ENCODE measurements at places on chromosomes 16 and 17.

DNA sequence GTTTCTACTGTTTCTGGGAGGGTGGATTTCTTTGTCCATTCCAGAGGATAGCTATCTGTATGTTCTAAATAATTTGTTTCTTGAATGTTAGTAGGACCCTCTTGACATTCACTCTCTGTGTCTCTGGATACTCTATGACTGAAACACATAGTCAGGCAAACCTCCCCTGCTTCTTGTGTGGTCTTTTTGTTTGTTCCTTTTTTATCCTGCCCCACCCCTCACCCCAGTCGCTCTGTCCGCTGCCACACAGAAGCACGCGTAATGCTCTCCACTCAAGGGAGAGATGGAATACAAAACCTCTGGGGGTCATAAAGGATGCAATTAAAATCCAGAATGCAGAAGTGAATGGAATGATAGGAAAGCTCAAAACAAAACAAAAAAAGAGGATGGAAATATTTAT, 253.1 kb downstream of the RBFOX1 start:
- DNase-seq: no peak

GRCh38 chr16:19168371-19169081, 486 bp downstream of the SYT17 start:
- DNase-seq: no peak

DNA sequence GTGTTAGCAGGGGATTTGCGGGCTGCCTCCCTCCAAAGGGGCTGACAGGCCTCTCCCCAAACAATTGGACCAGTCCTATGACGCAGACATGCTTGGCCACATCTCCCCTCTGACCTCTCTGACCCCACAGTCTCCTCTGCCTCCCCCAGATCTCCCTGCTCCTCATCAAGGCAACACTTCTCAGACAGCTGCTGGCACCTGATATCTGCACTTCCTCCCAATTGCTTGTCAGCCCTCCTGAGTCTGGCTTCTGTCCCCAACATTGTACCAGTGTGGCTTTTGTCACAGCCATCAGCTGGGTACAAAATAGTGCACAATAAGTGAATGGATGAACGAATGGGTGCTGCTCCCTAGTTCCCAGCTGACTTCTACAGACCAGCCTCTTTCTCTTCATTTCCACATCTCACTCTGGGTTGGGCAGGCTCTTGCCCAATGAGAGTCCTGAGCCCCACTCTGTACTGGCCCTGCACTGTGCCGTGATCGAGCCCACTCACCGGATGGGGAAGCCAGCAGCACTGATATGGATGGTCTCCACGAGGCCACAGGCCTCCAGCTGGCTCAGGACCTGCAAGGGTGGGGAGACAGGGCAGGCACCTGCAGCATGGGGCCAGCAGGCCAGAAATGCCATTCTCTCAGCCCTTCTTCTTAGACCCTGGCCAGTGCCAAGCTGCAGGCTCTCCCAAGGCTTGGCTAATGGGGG, 17.1 kb downstream of the ZNHIT3 start:
- DNase-seq: no peak

DNA sequence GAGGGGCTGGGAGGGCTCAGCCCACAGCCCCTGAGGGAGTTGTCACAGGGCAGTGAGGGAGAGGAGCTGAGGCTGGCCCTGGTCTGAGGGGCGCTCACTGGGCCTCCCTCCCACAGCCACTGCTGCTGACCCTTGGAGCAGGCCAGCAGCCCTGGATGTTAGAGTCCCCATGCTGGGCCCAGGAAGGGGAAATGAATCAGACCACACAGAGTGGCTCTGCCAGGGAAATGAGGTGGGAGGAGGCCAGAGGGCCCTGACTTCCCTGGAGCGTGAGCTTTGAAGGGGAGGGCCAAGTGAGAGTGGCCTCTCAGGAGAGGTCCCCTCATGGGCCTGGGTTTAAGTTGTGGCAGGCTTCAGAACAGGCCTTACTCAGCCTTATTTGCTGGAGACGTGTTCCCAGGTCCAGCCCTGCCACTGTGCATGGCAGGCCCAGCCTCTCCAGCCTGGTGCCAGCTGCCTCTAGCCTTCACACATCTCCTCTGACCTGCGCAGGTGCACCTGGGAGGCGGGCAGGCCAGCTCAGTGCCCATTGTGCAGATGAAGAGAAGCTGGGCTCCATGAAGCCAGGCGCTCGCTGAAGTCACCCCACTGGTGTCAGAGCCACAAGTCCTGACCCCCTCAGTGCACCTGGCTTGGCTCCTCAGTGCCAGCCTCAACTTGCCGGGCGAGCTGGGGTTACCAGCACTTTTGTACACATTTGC, 15.4 kb downstream of the GPT2 start:
- no peak for DNase-seq

DNA sequence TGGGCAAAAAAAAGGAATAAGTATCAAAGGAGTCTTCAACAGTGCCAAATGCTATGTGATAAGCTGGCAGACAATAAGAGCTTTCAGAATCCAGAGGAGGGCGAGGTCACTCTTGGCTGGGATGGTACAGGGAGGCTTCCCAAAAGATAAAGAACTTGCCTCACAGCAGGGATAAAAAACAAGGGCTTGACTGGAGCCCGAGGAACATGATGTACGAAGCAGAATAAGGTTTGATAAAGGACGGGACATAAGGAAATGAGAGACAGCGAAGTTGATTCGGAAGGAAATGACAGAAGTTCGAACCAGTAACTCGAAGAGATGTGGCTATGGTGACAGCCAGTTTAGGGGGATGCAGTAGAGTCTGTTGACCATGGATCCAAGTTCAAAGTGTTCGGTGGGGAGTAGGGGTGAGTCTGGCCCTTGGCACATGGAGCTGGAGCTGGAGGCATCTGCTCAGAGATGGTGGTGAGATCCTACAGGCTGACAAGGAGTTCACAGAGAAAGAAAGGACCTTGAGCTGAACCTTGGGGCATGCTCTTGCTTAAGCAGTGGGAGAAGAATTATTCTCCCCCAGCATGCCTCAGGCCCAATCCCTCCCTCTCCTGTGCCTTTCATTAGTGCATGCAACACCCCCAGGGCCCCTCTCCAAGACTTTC, 137.6 kb upstream of the RCVRN start:
- DNase-seq: no peak

- no peak for DNase-seq
These were observed 16.2 kb downstream of the MYLK3 start for GRCh38 chr16:46731691-46732555.

GRCh38 chr17:14374268-14374667, 73.4 kb downstream of the HS3ST3B1 start:
- no peak for DNase-seq

DNA sequence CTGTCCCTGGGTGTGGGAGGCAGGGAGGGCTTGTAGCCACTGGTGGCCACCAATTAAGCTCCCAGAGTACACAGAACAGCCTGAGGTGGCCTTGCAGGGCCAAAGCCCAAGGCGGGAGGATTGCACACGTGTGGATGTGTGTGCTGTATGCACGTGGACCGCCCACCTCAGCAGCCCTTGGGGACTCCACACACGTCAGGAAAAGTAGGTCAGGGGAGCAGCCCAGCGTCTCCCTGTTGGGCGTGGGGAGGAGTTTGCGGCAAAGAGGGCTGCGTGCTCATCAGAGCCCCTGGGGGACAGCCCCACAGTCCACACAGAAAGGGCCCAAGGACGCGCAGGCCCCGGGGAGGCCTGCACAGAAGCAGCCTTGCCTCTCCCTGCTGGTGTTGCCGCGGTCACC, 19.6 kb downstream of the SBK1 start:
- peak; percentile 77 for DNase-seq

GRCh38 chr16:57044931-57045693, 47.3 kb upstream of the CPNE2 start:
- no peak for DNase-seq

DNA sequence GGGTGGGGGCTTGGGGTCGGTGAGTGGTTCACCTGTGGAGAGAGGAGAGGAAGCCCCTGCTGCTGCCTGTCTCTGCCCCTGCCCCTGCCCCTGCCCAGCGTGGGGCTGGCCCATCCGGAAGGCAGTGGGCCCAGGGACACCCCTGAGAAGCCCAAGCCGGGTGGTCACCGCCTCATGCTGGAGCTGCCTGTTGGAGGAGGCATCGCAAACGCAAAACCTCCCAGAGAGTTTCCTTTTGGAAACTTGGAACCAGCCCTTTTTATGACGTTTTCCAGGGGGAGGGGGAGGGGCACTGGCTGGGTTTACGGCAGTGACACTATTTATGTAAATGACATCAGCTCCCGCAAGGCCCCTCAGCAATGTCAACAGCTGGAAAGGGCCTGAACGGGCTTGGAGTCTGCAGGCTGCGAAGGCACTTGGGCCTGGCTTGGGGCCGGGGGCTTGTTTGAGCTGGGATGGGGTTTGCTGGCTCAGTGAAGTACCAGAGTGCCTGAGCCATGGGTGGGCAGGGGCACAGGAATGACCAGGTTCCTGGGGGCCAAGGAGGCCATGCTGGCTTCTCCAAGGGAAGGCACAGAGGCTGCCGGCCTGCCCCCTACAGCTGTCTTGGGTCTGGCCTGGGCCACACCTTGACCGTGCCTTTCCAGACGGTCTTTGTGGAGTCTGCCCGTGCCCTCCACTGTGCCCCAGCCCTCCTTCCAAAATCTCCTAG, 219.5 kb downstream of the NTN1 start:
- no peak for DNase-seq

DNA sequence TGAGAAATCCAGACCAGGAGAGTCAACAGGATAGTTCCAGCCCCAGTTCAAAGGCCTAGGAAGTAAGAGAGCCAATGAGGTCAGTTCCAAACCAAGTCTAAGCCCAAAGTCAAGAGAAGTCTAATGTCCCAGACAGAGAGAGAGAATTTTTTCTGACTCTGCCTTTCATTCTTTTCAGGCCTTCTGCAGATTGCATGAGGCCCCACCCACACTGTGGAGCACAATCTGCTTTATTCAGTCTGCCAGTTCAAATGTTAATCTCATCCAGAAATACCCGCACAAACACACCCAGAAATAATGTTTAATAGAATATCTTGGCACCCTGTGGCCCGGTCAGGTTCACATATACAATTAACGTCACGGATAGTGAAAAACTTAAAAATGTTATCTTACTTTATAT, 962.4 kb upstream of the SOX9 start:
- no peak for DNase-seq

DNA sequence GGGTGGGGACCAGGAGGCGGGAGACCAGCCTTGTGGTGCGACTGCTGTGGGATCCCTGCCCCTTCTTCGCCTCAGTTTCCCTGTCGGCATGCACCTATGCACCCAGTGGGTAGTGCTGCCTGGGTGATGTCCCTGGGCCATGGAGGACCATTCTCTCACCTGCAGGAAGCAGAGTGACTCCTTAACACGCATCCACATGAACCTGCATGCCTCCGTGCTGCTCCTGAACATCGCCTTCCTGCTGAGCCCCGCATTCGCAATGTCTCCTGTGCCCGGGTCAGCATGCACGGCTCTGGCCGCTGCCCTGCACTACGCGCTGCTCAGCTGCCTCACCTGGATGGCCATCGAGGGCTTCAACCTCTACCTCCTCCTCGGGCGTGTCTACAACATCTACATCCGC, 25.2 kb downstream of the ADGRG5 start:
- DNase-seq: peak; percentile 45

DNA sequence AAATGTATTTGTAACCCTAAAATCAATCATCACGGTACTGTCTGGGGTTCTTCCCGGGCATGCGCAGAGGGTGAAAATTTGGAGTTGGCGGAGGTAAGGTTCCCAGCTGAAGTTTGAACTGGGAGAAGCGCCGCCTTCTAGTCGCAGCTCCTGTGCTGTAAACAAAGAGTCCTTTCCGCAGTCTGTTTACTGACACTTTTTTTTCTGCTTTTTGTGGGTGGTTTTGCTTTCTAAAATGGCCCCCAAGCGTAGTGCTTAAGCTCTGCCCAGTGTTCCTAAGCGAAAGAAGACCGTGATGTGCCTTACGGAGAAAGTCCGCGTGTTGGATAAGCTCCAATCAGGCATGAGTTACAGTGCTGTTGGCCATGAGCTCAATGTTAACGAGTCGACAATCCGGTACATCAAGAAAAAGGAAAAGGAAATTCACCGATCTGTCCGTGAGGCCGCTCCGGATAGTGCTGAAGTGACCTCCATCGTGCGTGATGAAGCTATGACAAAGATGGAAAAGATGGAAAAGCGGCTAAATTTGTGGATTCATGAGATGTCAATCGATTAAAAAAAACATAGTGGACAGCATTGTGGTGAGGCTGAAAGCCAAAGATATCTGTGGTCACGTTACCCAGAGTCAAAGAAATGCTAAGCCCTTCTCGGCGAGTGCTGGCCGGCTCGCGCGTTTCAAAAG, 570 bp upstream of the CFDP1 start:
- DNase-seq: peak; percentile 62

DNA sequence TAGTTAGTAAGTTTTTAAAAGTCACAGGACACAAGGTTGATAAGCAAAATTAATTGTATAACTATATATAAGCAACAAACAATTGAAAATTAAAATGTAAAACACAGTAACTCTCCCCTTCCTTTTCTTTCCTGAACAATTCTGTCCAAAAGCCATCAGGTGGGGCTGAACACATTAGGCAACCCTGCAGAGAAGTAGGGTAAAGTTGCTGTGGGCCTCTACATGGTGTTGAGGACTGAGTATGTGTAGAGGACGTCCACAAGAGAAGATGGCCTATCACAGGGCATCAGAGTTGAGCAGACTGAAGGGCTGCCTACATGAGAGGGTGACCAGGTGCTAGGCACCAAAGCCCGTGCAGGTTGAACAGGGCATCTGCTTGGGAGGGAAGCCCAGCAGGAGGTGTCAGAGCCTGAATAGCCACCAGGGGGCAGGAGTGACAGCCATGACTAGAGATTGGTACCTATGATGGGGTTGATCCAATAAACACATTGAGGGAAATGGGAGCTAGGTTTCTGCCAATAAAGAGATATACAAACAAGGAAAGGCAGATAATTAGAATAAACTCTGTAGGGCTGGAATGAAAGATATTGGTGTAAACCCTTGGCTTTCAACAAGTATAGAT, 415.1 kb downstream of the NPIPA8 start:
- peak; percentile 70 for DNase-seq

DNA sequence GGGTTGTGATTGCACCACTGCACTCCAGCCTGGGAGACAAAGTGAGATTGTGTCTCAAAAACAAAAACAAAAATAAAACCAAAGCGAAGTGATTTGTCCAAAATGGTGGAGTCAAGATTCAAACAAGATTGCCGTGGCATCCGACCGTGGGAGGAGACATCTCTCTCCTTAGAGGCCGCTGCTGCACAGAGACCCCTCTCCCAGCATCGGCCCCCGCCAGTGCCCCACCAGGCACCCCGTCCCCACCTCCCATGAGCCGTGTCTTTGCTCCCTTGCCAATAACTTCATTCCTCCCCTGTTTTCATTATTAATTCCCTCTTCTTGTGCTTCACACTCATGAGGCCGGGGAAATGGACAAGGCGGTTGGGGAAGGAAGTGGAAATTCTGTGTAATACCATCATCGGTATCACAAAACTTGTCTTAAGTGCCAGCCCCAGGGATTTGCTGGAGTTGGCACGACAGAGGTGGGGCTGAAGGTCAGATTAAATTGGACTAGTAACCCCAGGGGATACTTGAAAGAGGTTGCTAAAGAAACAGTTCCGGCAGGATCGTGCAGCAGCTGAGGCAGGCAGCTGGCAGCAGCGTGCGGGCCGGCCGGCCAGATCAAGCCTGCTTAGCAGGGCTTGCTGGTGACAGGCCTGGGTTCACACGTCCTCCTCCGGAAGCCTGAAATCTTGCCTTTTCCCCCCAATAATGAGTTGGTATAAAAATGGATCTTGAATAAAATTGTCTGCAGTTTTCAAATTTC, 66.8 kb downstream of the RTN4RL1 start:
- DNase-seq: no peak

All from activated CD8-positive, alpha-beta memory T cell treated with anti-CD3 and anti-CD28 coated beads for 24 hours (primary cell).